ENCODE measurements at places on chromosomes 1 and 21. TPM values are rescaled to one million over a fixed set of nuclear protein-coding genes. Genes with fewer than 3 reads are reported as not detected.
A peak's percentile ranks its signal among the peaks of the same experiment; 100 is the strongest.

- no peak for DNase-seq
Measured at GRCh38 chr1:109644670-109645069, 11.2 kb upstream of the GSTM4 start.

Gene GJA9
- total RNA-seq = not detected

Gene LCE6A
- total RNA-seq = not detected

- DNase-seq = no peak
Measured at GRCh38 chr21:27397578-27397977, 430.7 kb upstream of the ADAMTS5 start.

GRCh38 chr1:81155131-81155530 lies 645.6 kb upstream of the ADGRL2 start:
- DNase-seq = no peak

Gene HCRTR1
- not detected for total RNA-seq

Gene VCAM1
- 5.9 TPM for total RNA-seq

Gene OR14C36
- not detected for total RNA-seq

Gene RHBDL2
- not detected for total RNA-seq

Gene TMEM51
- 4.2 TPM for total RNA-seq

Gene UCK2
- 74.0 TPM for total RNA-seq

Gene GPR89B
- total RNA-seq = 14.2 TPM

- no peak for DNase-seq
Measured at GRCh38 chr1:199163267-199163666, 524.4 kb downstream of the PTPRC start.

DNA sequence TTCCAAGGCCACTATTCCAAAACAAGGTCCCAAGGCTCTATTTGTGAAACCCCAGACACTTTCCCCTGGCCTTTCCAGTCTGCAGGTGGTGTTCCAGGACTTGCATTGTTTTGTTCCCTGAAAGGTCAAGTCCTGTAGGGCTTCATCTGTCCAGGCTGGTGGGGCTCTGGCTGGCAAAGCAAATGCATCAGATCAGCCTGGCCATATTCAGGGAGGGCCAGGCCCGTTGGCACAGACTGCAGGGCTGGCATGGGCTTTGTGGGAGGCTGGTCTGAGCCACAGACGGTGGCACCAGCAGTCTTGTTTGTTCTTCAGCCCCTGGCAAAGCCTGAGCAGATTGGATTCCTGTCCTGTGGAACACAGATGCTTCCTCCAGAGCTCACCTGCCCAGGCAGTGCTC lies 93.0 kb downstream of the SPATA46 start:
- DNase-seq = no peak

Gene TRIM45
- total RNA-seq = 0.48 TPM

Gene ADPRS
- total RNA-seq = 37.3 TPM

DNA sequence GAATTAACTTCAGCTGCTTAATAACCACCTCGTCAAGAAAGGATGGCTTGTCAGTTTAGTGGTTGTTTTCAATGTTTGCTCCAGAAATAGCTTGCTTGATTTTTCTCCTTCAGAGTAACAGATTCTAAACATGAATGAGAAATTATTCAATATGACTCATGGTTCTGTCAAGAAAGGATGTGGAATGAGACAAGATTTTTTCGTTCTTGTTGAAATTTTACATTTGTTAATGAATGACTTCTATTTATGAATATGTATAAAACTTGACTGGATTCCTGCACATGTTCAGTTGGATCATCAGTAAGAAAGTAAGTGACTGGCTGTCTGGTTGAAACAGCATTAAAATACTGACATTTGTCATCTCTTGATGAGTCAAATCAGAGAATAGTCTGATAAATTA lies 38.3 kb downstream of the IFI44 start:
- no peak for DNase-seq

Gene DIO1
- total RNA-seq = not detected

- DNase-seq = no peak
Measured at GRCh38 chr1:236893626-236894545, 98.8 kb downstream of the MTR start.

Gene OR2L8
- total RNA-seq = not detected

- no peak for DNase-seq
Measured at GRCh38 chr1:107623431-107623830, 341.5 kb downstream of the VAV3 start.

GRCh38 chr1:111110197-111110899 lies 29.5 kb downstream of the DRAM2 start:
- DNase-seq = no peak

Gene UQCRHL
- total RNA-seq = 1.4 TPM

GRCh38 chr1:171961861-171962260 lies 120.6 kb downstream of the DNM3 start:
- DNase-seq = no peak

DNA sequence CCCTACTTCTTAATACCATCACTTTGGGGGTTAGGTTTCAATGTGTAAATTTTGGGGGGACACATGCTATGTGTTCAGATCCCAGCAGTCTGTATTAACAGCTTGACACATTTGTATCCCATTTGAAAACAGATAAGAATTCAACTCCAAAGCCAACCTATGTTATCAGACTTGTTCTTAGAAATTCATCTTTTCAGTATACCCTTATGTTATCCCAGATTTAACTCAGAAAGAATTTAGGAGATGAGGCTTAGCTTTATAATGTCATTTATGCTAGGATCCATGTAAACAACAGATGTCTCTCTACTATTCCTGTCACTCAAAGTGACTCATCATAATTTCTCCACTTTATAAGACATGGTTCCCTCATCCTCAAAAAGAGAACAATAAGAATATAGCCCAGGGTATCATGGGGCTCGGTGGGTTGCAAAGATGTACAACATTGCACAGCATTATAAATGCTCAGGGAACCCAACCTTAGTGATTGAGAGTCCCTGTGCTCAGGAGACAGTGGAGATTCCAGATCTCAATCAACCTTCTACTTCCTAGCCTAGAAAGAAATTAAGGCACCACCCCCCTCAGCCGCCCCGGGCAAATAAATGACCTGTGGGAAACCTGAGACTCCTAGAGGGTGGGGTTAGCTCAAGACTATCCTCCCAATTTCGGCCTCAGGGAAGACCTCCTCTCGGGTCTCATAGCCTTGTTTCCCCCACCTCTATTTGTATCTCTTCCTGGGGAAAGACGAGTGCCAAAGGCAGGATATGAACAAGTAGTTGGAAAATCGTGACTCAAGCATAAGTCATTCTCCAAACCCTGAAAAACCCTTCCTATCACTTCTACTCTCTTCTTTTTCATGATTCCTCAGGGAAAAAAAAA lies 265.1 kb upstream of the CAMK1G start:
- DNase-seq = no peak

Gene AMY1C
- not detected for total RNA-seq

GRCh38 chr1:157830887-157831286 lies 10.7 kb downstream of the CD5L start:
- no peak for DNase-seq

- DNase-seq = no peak
Measured at GRCh38 chr1:30200161-30200560, 523.2 kb downstream of the MATN1 start.

Gene SEMA4A
- 52.1 TPM for total RNA-seq

DNA sequence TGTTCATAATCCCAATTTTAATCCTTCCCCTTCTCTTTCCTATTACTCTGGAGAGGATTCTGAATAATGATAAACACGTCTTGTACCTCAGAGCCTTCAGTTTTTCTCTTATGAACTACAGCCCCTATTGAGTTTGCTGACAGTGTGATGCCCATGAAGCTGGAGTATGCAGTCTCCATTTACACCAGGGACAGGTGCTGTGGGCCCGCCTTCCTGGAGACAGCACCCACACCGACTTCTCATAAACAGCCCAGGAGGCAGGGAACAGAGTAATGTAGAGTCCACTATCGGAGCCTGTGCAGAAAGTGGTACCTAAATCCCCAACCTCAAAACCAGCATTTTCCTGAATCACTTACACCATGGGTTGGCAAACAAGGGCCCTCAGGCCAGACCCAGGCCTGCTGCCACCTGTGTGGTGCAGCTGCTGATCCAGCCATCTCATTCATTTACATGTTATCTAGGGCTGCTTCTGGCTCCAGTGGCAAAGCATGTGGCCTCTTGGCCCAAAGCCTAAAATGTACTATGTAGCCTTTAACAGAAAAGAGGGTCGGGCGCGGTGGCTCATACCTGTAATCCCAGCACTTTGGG lies 95.1 kb upstream of the KRTAP19-8 start:
- DNase-seq = no peak

GRCh38 chr1:234400773-234401172 lies 27.5 kb downstream of the COA6 start:
- DNase-seq = peak; percentile 33

DNA sequence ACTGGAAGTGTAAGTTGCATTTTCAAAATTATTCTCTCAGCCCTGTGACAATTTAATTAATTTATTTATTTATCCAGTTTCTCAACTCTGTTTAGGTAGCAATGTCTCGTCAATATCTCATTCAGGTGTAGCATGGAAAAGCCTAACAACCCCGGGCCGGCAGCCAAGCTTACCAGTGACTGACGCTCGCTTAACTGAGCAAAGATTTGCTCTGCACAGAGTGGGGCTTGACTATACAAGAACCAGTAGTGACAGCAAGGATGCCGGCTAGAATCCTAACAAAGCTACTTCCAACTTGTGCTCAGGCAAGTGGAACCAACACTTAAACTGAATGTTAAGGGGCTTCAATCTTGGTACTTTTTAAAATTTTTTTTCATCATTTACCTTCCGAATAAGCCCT lies 80.9 kb upstream of the ESRRG start:
- no peak for DNase-seq

- no peak for DNase-seq
Measured at GRCh38 chr1:112872551-112872962, 83.4 kb downstream of the SLC16A1 start.

DNA sequence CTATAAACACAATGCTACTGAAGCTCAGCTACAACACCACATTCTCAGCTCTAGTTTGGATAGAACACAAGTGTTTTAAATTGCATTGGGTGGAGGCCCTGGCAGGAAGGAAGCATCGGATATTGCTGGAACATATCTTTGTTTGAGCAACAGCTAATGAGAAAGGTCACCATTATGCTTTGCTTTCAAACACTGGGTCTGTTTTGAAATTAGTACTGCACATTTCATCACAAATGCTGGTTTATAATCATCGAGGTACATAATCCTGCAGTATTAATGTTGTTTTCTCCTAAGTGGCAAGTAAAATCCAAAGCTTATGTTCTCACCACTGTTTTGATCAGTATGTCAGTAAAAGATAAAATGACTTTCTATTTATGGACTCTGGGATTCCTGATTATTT lies 61.5 kb upstream of the ARHGAP29 start:
- DNase-seq = no peak

GRCh38 chr1:59903141-59903754 lies 23.3 kb downstream of the CYP2J2 start:
- no peak for DNase-seq

Gene BSND
- total RNA-seq = not detected

DNA sequence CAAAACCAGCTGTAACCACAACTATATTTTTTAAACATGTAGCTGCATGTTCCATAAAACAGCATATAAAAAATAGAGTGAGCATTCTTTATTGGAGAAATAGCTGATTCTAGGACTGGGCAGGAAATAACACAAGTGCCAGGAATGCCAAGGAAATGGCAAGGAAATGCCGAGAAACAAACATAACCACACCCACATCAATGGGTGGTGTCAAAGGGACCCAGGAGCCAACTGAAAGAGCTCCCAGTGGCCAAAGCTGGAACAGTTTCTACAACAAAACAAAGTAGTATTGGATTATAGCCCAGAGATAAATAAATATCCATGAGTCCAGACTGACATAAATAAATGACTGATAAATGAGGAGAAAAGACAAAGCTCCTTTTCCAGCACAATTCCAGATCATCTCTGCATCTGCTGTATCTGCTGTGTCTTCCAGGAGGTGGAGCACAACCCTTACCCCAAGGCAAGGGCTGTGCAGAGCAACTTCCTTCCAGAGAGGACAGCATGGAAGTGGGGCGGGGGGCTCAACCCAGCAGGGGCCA lies 28.1 kb downstream of the ADARB1 start:
- DNase-seq = no peak

Gene CDCA8
- total RNA-seq = 57.8 TPM

Gene CFAP107
- not detected for total RNA-seq

DNA sequence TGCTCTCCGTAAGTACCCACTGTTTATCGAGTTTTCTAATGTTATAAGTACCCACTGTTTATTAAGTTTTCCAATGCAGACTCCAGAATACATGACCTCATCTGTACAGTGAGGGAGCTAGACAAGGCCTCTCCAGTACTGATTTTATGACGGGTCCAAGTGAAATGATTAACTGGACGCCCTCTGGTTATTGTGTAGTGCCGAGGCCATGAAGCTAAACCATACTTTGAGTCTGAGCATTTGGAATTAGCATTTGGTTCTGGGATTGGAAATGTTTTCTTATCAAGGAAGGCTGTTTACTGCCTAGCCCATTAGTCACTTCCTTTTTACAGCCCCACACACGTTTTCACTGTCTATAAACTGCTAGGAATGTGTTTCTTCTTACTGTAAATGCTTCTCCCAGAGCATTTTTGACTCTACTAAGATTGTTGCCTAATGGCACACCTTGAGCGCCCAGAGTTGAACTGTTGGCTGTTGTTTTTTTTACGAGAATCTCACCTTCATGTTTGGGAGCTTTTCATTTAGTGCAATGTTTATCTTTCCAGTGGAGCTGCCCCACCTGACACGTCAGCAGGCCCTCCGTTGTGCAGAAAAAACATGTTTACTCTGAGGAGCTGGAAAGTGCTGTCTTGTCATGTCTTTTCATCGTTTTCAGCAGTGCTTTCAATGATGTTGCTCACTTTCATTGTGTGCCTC lies 26.9 kb downstream of the SPATA46 start:
- DNase-seq = no peak

Gene SLAMF7
- total RNA-seq = 133 TPM

GRCh38 chr1:103457886-103458455 lies 67.5 kb upstream of the RNPC3 start:
- DNase-seq = no peak

GRCh38 chr1:32619701-32620485 lies 30.5 kb downstream of the ZBTB8OS start:
- peak; percentile 72 for DNase-seq

DNA sequence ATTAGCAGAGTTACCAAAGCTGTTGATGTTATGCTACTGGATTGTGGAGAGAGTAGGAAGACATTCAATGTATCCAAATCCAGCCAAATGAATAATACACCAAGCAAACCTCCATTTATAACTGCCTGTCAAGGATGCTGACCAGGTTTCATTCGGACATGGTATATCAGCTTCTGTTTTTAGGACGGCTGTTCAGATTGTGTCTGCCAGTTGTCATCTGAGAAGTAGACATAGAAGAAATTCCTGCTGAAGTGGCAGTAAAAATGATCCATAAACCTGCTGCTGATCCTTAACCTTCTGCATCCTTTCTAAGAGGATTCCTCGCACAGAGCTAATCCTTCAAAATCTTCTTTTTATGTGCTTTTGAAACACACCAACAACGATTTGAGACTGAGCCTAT lies 663.6 kb upstream of the PLXNA2 start:
- no peak for DNase-seq

- DNase-seq = no peak
Measured at GRCh38 chr1:82969340-82969739, 1029.6 kb downstream of the TTLL7 start.

GRCh38 chr1:177849130-177849529 lies 120.7 kb downstream of the SEC16B start:
- DNase-seq = no peak

All from GM12878 (cell line).